ENCODE measurements at places on chromosomes 5 and 9.

DNA sequence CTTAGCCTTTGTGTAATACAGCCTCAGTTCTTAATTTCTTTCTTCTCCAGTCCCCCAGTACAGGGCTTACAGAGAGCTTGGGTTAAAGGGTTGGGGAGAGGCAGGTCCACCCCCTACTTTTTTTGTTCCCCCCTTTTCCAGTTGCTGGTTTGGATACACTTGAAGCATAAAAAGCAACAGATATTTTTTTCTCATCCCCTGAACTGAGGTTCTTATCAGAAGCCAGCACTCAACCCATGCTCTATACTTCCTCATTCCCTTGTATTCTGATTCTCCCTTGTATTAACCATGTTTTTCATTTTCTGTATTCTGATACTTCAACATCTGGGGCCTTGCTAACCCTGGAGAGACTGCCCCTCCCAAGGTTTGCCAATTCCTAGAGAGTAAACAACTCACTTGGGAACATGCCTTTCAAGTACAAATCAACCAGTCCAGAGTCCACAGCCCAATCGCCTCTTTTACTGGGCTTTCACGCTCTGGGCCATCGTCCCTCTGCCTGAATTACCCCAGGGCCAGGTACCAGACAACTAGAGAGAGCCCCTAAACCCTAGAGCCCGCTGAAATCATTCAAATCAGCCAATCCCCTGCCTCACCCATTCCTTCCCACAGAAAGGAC lies 333.4 kb upstream of the PUM3 start:
- DNase-seq: no peak

DNA sequence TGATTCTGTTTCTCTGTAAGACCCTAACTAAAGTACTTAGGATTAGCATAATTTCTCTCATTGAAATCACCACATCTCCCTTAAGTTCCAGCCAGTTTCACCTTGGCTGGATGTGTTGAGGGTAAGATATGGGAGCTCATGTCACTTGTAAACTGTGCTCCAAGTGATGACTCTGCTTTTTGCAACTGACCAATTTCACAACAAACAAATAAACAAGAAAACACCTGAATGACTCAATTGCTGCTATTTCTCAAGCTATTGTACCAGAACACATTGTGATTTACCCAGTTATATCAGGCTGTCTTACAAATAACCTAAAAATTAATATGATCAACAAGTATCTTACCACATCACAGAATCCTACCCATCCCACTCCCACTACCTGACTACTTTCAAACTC lies 379.1 kb upstream of the KIF2A start:
- DNase-seq: no peak

DNA sequence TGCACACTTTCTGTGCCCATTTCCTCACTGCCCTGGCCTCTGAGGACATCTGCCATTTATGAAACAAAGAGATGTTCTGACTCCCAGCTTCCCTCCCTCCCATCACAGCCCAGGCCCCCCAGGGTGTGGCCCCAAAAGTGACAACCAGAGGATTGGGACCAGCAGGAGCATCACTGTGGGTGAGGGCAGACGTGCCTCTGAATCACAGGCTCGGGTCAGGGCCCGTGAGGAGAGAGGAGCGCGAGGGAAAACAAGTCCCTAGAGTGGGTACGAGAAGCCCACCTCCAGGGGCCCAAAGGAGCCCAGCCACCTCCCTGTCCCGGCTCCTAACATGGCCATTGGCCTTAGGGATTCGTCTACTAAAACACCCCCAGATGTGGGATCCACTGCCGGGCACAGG lies 138.0 kb upstream of the FSTL4 start:
- DNase-seq: no peak

DNA sequence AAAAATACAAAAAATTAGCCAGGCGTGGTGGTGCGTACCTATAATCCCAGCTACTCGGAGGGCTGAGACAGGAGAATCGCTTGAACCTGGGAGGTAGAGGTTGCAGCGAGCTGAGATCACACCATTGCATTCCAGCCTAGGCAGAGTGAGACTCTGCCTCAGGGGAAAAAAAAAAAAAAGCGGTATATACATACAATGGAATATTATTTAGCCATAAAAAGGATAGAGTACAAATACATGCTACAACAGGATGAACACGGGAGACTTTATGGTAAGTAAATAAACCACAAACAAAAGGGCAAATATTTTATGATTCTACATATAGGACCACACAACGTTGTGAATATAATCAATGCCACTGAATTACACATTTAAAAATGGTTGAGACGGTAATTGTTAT lies 5.2 kb downstream of the UBTD2 start:
- DNase-seq: no peak

GRCh38 chr9:124765439-124765835 lies 5.7 kb downstream of the NR6A1 start:
- peak; percentile 62 for DNase-seq

DNA sequence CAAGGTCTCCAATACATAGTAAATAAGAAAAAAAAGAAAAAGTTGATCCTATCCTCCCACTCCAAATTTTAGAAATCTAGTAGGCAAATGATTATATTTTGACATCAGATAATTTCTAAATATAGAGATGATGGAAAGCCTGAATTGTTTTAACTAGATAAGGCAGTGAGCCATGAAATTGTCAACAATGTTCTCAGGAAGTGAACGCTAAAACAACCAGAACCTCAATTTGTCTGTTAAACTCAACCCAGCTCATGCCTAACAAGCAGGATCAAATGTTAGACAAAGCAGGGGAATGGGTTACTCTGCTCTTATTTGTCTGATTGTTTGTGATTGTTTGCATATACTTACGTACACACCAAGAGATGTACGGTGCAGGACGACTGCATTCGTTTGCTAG lies 49.2 kb downstream of the ESM1 start:
- DNase-seq: no peak

GRCh38 chr5:66742083-66742895 lies 146.1 kb downstream of the MAST4 start:
- peak; percentile 23 for DNase-seq

GRCh38 chr9:84597131-84597530 lies 72.4 kb upstream of the NTRK2 start:
- no peak for DNase-seq

DNA sequence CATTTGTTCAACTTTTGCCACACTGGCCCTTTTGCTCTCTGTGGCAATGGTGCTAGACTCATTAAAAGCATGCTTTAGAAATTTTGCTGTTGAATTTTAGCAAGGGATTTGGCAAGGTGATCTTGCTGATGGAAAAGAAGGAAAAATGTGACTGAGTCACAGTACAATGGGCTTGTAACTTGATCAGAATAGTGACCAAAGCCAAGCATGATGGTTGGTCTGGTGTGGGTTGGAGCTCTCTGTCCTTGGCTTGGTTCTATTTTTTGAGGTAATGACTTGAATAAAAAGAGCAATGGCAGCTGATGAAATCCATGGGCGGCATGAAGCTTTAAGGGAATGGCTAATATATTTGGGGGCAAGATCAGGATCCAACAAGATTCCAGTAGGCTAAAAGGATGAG lies 114.4 kb upstream of the ZNF366 start:
- no peak for DNase-seq

DNA sequence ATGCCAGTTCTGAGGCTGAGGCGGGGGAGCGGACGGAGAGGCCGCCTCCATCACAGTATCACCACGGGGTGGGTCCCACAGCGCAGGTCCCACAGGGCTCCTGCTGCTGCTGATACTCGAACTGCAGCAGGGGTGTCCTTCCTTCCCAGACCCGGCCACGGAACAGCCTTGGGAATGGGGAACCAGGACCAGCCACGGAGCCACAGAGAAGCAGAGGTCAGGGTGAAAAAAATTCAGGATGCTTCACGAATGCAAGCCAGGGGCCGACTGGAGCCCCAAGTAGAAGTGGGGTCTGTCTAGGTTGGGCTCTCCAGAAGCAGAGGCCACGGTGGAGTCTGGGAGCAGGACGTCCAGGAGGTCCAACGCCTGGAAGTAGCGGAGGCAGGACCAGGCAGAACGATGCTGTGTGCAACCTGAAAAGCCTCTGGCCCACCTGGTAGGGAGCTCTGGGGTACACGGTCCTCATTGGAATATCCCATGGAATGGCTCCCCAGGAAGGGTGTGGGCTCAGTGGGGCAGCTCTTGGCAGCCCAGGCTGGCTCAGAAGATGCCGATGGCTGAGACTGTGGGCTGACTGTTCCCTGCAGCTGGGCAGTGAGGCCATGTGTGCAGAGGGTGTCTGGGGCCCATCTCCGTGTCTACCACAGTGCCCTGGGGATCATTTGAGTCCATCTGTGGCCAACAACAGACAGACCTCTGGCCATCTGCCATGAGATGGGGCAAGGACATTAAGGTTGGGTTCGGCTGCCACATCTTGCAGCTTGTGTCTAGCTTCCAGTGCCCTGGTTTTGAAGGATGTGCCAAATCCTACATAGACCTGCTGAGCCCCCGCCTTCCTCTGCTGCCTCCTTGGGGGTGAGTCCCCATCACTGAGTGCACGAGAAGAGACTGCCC lies 66.9 kb upstream of the FCN1 start:
- DNase-seq: peak; percentile 61

DNA sequence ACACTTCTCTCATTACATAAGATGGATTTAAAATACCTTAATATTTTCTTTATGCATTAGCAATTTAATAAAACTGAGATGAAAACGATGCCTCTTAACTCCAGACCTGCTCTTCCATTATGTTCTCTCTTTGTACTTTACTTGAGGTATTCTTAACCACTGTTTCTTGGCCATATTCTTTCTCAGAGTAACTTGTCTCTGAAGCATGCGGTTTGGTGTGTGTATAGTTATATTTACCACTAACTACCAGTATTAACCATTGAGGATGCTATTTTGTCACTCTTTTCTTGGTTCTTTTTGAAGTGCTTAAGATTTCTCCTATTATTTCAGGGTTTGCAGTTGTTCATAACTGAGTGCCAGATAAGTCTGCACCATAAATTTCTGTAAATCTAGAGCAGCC lies 17.9 kb downstream of the TMEM167A start:
- no peak for DNase-seq

GRCh38 chr9:82961504-82962125 lies 101.3 kb downstream of the RASEF start:
- peak; percentile 83 for DNase-seq

GRCh38 chr5:173035904-173036707 lies 20.0 kb upstream of the CREBRF start:
- DNase-seq: no peak

GRCh38 chr5:175745210-175745609 lies 87.3 kb downstream of the HRH2 start:
- no peak for DNase-seq

Measured in WERI-Rb-1 (cell line).